Stimulated activated CD4-positive, alpha-beta T cell treated with anti-CD3 and anti-CD28 coated beads, Interleukin-12 subunit alpha, Interleukin-12 subunit beta, amount 100 ng/mL, for 24 hours (primary cell): ENCODE measurements at places on chromosomes 4 and X.

DNA sequence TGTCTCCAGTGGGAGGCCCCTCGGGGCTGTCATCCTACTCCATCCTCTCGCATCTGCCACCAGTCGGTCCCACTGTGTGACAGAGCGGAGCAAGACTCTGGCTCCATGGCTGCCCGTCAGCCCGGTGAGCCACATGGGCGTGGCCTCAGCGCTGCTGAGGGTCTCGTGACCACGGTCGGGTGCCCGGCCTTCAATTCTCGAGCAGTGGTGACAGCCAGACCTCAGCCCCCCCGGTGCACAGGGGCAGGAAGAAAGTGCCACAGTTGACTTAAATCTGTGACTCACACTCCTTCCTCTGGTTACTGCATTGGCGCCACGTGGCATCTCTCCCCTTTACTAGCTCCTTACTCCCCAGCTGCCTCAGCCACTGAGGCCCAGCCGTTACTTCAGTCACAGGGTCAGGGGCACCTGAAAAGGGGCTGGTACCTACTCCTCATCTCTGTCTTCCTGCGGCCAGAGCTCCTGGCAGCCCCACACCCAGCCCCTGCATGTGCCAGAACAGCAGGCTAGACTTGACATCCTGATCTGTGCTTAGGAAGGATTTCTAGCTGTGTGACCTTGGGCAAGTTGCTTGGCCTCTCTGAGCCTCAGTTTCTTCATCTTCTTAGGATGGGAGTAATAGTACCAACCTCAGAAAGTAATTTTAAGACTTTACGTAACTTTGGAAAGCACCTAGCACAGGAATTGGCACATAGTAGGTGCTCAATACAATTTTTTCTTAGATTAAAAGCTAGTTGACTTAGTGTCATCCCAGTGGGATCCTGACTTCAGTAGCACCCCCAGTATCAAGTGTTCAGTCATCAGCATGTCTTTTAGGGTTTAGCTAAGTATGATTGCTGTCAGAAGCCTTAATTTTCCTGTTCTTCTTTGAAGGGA is 66.1 kb downstream of the TNIP2 start:
- DNase-seq, result no peak

DNA sequence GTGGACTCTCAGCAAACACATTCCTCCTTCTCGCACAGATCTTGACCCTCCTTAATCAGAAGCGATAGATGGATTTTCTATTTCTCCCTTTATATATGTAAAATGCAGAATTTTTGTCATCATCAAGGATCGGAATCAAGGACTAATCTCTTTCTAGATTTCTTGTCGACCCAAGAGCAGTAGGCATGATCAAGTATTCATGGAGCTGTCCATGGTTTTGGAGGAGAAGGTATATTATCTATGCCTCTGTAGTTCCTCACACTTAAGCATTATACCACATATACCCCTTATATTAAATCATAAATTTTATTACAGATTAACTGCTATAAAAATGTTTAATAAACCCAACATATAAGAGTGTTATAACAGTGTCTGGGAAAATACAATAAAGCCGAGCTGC is 886.8 kb downstream of the NLGN4X start:
- no peak for DNase-seq

GRCh38 chrX:17377795-17378194 is 2.8 kb downstream of the NHS start:
- no peak for DNase-seq

GRCh38 chrX:103175944-103176753 is 38.8 kb upstream of the BEX4 start:
- peak; percentile 6 for DNase-seq

DNA sequence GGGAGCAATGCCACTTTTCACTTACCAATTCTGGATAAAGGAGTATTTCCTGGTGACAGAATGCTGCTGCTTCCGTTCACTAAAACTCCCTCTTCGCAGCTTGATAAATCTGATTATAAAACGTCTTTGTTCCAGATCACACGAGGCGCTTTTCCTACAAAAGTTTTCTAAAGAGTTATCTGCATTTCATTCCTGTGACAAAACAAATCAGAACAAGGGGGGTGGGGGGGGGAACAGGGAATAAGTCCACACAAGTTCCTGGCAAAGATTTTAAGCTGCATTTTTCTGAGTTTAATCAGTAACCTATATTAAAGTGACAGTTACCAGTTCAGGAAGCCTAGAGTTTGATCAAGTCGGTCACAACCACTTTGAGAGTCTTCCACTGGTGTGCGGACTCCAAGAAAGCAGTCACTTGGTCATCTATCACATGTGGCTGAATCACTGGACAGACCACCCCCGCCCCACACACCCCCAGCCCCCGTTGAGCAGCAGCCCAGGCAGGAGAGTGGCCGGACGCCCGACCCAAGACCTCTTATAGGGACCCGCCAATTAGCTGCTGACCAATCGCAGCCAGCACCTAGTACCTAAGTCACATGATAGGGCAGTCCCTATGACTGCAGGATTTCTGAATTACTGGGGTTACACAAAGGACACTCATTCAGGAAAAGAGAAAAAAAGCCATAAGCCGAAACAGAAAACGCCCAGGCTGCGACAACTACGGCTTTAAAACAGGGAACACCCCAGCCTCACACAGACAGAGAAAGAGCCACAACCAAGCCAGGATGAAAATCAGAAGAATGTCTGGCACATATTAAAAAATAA is 569.3 kb upstream of the DIPK2B start:
- peak; percentile 32 for DNase-seq

GRCh38 chrX:108298165-108298602 is 140.0 kb downstream of the COL4A6 start:
- no peak for DNase-seq

DNA sequence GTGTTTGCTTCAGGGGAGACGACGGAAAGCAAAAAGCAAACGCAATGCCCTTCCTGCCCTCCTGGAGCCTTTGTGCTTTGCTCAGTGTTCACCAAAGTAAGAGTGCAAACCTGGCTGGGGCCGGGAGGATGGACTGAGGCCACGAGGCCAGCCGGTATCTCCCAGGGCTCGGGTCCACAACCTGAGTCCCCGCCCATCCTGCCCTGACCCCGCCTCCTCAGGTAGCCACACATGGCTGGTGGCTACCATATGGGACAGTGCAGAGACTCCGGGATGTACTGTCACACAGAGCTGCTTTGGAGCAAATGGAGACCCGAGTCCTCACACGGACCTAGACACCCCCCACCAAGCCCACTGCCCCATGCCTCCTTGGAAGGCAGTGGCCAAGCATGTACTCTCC is 4.8 kb downstream of the ATP2B3 start:
- DNase-seq, result no peak

DNA sequence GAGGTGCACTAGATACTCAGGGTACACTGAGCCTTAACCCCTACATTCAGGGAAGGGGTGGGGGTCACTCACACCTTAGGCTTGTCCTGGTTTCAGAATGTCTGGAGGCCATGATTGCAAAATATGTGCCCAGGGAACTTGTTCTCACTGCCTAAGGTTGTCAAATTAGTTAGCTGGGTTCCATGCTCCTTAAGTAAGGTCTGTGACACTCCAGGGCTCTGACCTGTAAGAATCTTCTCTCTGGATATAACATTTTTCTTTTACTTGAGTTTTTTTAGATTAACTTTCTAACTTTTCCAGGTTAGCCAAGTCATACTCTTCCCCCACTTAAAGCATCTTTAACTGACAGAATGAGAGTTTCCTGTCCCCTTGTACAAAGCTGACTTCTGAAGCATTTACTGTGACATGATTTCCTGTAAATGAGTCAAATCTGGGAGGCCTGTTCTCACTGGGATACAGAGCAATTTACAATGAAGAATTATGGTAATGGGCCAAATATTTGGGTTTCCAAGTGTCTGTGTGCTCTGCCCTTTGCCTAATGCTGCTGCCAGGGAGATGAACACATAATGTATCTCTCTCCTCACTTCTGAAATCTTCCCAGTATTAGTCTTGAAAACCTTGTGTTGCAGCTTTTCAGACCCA is 101.7 kb downstream of the GATB start:
- DNase-seq, result no peak

- DNase-seq, result no peak
Measured at GRCh38 chrX:63250253-63250868, 100.8 kb downstream of the SPIN4 start.

- no peak for DNase-seq
Measured at GRCh38 chr4:113162089-113162488, 112.6 kb downstream of the ANK2 start.

- no peak for DNase-seq
Measured at GRCh38 chr4:183411291-183411861, 33.1 kb upstream of the CDKN2AIP start.

GRCh38 chrX:136141569-136141968 is 5.8 kb upstream of the FHL1 start:
- no peak for DNase-seq

GRCh38 chr4:174714393-174715211 is 114.4 kb downstream of the GLRA3 start:
- no peak for DNase-seq

- DNase-seq, result no peak
Measured at GRCh38 chr4:81870275-81870674, 398.6 kb upstream of the RASGEF1B start.

DNA sequence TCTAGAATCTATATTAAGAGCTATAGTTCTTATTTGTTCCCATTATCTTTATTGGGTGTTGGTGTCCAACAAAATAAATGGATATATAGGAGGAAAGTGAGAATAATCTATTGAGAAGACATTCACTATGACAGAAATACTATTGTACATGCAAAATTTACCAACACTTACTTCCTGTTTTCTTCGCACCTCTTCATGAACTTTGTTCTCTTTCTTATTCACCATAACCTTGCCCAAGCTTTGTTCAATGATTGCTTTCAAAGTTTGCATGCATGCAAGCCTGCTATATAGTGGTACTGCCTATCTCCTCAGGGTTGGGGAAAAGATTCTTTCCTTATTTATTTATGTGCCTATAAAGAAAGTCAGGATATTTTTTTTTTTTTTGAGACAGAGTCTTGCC is 176.4 kb upstream of the JADE1 start:
- DNase-seq, result no peak

DNA sequence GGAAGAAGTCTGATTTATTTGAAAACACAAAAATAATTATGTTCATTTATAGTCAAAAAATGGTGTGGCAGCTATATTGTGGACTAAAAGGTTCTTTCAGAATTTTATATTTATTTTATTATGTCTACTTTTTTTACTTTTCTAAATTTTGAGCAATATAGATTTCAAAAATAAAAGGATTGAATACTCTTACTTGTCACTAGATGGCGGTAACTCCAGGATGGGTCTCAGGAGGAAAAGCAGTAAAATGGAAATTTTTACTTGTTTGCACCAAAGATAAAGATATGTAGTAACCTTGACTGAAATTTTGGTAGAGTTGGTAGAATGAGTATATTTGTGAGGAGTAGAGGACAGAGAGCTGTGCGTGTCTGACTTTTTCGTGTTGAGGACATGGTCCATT is 14.5 kb upstream of the DACH2 start:
- DNase-seq, result no peak

DNA sequence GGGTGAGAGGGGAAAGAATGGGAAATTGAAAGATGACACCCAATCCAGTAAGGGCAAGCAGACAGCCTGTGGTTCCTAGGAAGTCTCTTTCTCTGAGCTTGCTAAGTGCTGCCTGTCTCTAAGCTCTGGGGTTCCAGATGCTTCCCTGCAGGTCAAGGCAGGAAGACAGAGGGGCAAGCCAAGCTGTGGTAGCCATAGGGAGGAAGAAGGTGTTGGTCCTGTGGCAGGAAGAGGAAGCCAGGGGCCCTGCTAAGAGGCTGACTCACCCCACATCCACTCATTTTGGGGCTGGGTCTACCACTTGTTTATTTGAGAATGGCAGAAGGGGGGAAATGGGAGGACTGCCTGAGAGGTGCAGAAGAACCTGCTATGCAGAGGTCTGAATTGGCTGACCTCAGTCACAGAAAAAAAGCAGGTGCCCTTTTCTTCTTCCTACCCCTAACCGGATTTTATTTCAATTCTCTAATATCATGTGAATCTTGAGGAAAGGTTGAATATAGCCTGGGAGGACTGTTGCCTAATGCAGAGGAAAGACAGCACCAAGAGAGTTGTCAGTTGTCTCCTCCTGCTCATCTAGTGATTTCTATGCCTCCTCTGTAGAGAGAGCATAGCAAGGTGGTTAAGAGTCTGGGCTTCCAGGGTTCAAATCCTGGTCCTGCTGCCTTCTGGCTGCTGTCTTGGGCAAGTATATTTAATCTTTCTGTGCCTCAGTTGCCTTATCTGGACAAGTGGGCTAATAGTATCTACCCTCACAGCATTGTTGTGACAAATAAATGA is 27.4 kb downstream of the HOPX start:
- peak; percentile 15 for DNase-seq

DNA sequence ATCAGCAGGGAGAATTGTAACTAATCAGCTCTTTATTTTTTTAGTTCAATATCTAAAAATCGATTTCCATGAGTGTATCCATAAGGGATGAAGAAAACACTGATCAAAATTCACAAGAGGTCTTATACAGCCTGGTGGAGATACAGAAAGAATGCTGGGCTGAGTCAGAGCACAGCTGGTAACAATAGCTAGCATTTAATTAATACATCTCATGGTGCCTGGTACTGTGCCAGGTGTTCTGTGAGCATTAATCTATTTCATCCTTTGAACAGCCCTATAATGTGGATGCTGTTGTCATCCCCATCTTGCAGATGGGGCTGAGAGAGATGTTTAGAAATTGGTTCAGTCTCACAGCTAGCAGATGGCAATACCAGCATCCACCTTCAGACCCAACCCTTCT is 250.9 kb upstream of the RPS6KA3 start:
- no peak for DNase-seq

DNA sequence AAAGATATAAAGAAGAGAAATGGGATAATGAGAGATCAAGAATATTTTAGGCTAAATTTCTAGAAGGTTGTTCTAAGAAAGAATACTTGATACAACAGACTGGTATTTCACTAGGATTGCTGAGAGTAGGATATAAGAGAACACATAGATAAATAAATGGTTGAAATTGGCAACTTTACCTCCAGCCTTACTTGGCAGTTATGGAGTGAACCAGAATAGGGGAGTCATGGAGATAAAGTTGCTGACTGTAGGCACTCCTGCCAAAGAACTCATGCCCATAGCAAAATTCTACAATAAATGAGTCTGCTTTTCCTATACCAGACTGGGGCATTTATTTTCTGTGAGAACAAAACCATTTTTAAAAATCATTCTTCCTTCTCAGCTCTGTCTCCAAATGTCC is 26.4 kb upstream of the MMRN1 start:
- DNase-seq, result no peak

- no peak for DNase-seq
Measured at GRCh38 chrX:130552444-130553073, 150.8 kb downstream of the RBMX2 start.

- no peak for DNase-seq
Measured at GRCh38 chrX:136870064-136870463, 10.5 kb downstream of the RBMX start.

DNA sequence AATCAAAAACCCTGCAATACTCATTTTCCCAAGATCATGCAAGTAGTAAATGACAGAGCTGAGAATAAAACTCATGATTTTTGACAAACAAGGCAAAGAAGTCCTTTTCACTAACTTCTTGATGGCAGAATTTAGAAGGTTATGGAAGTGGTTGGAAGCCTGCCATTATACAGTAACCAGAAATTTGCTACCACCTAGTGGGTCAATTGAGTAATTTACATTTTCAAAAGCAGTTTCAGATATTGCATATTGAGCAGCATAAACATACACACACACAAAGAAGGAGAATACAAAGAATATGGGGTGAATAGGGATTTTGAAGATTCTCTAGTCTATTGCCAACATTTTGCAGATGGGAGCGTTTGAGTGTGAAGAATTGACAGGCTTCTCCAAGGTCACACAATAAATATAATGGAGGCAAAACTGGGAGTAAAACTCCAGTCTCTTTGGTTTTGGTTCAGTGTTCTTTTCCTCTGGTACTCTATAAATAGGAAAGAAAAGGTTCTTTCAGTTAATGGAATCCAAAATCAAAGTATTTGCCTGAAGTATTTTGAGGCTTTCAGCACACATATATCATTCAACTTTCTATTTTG is 70.2 kb downstream of the GC start:
- no peak for DNase-seq
